ENCODE measurements at places on chromosomes 3 and 15. TPM values are rescaled to one million over a fixed set of nuclear protein-coding genes. Genes with fewer than 3 reads are reported as not detected.

- DNase-seq, result no peak
Measured at GRCh38 chr15:57144448-57144847, 226.0 kb downstream of the TCF12 start.

DNA sequence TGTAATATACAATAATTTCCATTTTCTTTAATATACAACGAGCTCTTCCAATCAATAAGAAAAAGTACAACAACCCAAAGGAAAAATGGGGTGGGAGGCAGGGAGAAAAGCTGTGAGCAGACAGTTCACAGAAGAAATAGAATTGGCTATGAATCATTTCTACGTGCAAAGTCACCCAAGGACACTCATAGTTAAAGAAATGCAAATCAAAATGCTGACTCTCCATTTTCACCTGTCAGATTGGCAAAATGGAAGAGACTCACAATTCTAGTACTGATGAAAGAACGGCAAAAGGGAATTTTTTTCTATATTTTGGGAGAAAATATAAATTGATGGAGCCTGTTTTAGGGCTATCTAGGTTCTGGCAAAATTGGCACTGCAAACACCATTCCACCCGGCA is 116.3 kb upstream of the MEF2A start:
- DNase-seq, result no peak

- DNase-seq, result no peak
Measured at GRCh38 chr3:127654374-127654773, 18.4 kb upstream of the ABTB1 start.

- no peak for DNase-seq
Measured at GRCh38 chr3:65733459-65733858, 305.3 kb downstream of the MAGI1 start.

- DNase-seq, result no peak
Measured at GRCh38 chr3:129164500-129164899, 3.6 kb upstream of the ISY1 start.

- no peak for DNase-seq
Measured at GRCh38 chr15:40750885-40751284, 4.2 kb downstream of the RMDN3 start.

DNA sequence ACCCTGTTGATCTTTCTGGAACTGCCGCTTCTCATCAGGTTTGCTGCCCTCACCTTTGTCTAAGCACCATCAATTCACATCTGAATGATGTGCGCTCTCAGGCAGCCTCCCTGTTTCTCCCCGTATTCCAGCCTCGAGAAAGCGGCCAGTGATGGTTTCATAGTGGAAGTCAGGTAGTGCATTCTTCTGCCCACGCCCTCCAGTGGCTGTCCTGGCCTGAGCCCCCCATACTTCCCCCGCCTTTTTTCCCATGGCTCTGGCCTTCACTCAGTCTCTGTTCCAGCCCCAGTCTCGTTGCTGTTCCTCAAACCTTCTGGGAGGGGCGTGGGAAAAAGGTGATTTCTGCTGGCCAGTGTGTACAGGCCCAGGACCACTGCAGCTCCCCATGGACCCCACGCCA is 101.3 kb downstream of the ASB7 start:
- DNase-seq, result no peak

- peak; percentile 12 for DNase-seq
Measured at GRCh38 chr3:123113889-123114450, 47.1 kb downstream of the PDIA5 start.

- DNase-seq, result peak; percentile 50
Measured at GRCh38 chr15:56491110-56491722, 26.3 kb upstream of the MNS1 start.

GRCh38 chr3:127063916-127064315 is 81.0 kb downstream of the PLXNA1 start:
- no peak for DNase-seq

DNA sequence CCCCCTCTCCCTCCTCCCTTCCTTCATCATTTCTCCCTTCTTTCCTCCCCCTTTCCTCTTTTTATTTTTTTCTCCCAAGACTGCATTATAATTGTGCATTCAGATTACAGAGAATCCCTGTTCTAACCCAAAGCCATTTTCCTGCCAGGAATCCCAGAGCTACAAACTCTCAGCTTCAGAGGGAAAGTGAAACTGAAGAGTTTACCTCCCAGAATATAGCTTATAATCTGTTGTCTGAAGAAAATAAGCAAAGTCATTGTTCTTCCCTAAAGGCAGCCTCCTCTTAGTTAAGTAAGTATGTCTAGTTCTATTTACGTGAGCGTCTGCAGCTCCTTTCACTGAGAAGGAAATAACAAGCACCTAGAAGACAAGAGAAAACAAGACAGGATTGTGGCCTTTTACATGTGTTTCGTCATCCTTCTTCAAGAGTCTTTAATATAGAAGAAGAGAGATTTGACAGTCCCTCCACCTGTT is 97.2 kb downstream of the CHST2 start:
- no peak for DNase-seq

- no peak for DNase-seq
Measured at GRCh38 chr3:110123946-110124345, 786.6 kb upstream of the DPPA4 start.

- no peak for DNase-seq
Measured at GRCh38 chr15:70492240-70493177, 270.8 kb downstream of the UACA start.

GRCh38 chr15:91447991-91448644 is 348.1 kb downstream of the SV2B start:
- no peak for DNase-seq

GBE1 gene
- 60.4 TPM for total RNA-seq

KBTBD13 gene
- total RNA-seq, result not detected

CDHR4 gene
- total RNA-seq, result not detected

FAM107A gene
- 0.76 TPM for total RNA-seq

WDR72 gene
- total RNA-seq, result not detected

P3H2 gene
- total RNA-seq, result 13.7 TPM

TEX9 gene
- 0.26 TPM for total RNA-seq

SLC9C1 gene
- total RNA-seq, result under 0.01 TPM

TMEM158 gene
- 2.8 TPM for total RNA-seq

BUB1B gene
- total RNA-seq, result 20.2 TPM

DLG1 gene
- total RNA-seq, result 56.7 TPM
